RWPE1 (cell line): ENCODE measurements at places on chromosomes 13 and 19.

GRCh38 chr19:6495947-6496346 is 6.2 kb downstream of the TUBB4A start:
- DNase-seq: no peak

DNA sequence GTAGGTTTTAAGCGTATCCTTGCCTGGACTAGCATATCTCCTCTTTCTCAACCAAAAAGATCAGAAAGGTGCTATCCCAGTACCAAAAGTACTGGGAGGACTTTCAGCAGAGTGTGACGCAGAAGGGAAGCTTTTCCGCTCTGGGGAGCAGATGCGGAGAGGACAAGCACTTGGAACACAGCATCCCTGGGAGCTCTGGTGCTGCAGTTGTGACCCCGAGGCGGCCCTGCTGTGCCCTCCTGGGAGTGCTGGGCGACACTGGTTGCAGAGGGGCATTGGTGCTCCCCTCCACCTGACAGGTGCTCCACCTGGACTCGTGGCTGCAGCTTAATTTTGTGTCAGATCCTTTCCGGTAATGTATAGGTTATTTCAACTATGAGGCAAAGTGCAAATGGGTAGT is 3.4 kb downstream of the NAXD start:
- no peak for DNase-seq

GRCh38 chr13:39612023-39612637 is 9.1 kb upstream of the LHFPL6 start:
- DNase-seq: peak; percentile 42

- DNase-seq: no peak
Measured at GRCh38 chr13:25292301-25292700, 5.0 kb upstream of the MTMR6 start.

DNA sequence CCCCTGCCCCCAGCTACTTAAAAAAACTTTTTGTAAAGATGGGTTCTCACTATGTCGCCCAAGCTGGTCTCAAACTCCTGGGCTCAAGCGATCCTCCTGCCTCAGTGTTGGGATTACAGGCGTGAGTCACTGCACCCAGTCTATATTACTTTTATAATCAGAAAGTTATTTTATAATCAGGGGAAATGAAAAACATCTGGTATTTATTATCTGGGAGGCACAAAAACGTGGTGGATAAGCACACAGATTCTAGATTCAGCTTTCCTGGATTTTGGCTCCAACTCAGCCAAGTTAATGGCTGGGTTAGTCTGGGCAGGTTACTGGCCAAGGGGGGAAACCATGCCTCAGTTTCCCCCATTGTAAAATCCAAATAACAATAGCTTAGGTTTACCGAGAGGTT is 24.7 kb downstream of the KEAP1 start:
- DNase-seq: no peak

GRCh38 chr13:31987535-31988170 is 43.9 kb upstream of the FRY start:
- no peak for DNase-seq

- no peak for DNase-seq
Measured at GRCh38 chr13:100803091-100803490, 128.5 kb upstream of the TMTC4 start.

- no peak for DNase-seq
Measured at GRCh38 chr13:28485996-28486543, 8.9 kb downstream of the FLT1 start.

DNA sequence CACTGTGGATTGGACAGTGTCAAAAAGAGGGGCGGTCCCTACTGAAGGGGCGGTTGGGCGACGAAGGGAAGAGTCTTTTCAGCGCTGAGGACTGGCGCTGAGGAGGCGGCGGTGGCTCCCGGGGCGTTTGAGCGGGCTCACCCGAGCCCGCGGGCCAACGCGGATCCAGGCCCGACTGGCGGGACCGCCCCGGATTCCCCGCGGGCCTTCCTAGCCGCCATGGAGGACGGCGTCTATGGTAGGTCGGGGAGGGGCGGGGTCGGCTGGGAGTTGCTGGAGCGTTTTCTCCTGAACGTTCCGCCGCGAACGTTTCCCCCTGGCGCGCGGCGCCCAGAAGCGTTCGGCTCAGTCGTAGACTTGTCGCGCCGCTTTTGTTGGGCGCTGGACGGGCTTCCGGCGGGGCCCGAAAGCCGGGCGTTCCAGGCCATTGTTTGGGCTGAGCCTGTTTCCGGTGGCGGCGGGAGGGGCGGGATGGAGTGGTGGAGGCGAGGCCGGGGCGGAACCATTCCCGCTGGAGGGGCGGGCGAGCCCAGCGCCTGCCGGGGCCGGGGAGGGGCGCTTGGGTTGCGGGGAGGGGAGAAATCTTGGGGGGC is at the start of gene CYTH2:
CYTH2 (plus strand) TSS at position 81 of the 593 bp plus-strand sequence; CDS start at position 220, 139 bp downstream.
- DNase-seq: peak; percentile 70

GRCh38 chr19:48533770-48534169 is 18.2 kb upstream of the SULT2B1 start:
- no peak for DNase-seq

- DNase-seq: peak; percentile 39
Measured at GRCh38 chr19:53908106-53908934, 758 bp upstream of the CACNG7 start.

DNA sequence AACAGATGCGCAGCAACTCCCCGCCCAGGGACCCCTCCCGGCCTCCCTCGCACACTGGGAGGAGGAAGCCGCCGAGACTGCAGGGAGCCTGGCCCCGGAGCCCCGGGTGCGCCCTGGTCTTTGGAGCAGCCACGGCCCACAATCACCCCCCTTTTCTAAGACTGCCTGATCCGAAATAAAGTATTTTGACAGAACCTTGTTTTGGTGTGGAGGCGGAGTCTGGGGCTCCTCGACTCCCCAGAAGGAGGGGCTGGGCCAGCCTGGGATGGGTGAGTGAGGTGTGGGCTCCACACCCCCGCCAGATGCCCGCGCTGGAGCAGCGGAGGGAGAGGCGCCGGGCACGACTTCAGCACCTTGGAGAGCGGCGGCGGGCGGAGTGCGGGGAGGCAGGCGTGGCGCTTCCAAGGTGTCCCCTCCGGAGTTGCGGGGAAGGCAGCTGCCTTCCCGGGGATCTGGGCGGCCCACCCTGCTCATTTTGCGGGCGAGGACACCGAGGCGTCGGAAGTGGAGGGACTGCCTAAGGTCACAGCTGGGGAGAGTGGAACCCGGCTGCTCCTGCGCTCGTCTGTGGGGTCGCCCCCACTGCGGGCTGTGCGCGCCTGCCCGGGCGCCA is 9.4 kb downstream of the SIRT6 start:
- DNase-seq: peak; percentile 42

DNA sequence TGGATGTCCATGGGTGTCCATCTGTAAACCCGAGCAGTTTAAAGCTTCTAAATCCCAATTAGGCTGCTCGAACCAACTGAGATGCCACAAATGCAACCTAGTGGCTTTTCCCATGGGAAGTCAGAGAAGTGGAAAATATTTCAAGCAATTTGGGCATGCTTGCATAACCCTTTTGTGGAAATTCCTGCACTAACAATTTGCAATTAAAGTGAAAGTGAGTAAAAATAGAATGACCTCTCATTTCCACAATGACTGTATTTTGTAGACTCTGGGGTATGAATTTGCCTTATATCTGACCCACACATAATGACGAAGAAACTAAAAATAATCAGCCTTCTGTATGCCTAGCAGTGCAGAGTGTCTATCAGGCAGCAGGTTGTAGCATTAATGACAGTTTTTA is 91.8 kb upstream of the TSC22D1 start:
- no peak for DNase-seq

DNA sequence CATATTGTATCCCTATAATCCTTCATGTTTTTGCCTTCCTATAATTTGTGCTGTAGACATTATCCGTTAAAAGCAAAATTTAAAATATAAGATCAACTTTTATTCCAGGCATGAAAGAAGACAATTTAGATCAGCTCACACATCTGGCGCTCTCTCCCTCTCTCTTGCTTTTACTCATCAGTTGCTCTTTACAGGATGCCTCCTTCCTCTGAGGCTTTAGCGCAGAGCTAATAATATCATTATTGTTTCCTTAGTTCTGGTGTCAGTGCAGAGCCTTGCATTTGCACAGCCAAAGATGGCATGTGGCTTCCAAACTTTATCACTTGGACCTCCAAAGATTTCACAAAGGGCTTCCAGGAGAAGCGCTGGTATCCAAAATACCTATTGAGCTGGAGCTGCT is 295.1 kb downstream of the FGF9 start:
- DNase-seq: no peak

GRCh38 chr13:28475916-28476725 is 18.8 kb downstream of the FLT1 start:
- DNase-seq: peak; percentile 50

- peak; percentile 77 for DNase-seq
Measured at GRCh38 chr13:20401931-20402856, 123.5 kb downstream of the CRYL1 start.

DNA sequence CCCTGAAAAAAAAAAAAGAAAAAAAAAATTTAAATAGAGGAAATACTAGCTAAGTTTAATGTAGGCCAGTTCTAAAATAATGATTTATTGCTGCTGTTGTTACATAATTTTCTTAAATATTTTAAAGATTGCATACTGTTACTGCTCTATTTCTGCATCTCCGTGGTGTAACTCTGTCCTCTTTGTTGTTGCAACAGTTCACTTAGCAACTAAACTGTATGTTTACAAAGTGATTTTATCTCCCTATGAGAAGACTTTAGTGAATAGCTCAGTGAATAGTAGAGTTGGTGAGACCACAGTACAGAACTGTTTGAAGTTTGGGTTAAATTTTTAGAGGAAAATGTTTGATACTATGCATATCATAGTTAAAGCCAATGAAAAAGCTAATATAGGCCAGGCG is 19.4 kb downstream of the BRCA2 start:
- DNase-seq: no peak

- no peak for DNase-seq
Measured at GRCh38 chr13:87981416-87981815, 310.2 kb downstream of the SLITRK5 start.

DNA sequence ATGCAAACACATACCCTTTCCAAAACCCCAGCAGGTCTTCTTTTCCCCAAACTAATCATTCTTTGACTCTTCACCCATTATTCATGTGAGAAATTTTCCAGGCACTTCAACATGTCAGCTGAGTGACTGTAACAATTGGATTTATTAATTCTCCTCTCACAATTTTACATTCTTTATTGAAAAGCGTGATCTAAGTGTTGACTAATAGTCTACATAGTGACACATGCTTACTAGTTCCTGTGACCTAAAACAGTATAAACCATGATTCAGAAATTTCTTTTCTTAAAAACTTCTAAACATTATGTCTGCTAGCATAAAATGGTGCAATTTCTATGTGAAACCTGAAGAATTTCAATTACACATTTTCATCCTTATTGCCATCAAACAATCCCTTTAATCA is 532.3 kb downstream of the GPC5 start:
- no peak for DNase-seq

- DNase-seq: no peak
Measured at GRCh38 chr19:6518145-6518911, 12.5 kb upstream of the TNFSF9 start.
